Hypothalamus (tissue), 51 donors: ENCODE measurements at places on chromosomes 5 and 9.

DNA sequence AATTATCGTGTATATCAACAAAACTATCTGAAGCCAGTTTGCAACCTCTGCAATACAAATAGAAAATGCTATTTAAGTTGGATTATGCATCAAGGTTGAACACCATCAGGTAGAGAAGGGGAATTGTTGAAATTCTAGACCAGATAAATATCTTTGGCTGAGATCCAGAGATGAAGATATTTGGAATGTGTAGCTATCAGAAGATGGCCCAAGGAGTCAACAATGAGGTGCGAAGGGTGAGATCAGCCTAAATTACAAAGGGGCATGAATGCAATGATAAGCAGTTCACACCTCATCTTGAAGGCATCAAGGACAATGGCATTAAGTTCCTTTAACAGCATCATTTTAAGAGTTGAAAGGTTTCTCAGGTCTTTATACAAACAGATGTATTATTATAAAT lies 572.1 kb upstream of the DMAC1 start:
- DNase-seq = no peak

DNA sequence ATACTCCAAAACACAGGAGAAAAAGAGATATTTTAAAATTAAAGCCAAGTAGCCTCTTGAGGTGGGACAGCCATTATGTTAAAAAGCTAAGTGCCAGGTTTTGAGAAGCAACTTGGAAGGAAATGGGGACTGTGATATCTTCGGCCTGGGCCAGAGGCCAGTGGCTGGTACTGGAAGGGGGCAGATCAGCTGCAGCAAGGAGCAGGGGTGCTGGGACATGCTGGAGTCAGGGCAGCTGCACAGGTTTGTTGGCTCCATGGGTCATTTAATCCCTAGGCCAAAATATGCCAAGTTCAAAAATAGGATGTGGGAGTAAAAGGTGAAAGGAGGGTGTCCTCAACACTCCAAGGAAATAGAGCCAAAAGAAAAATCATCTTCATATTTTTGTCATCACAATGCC lies 30.0 kb downstream of the ADRB2 start:
- no peak for DNase-seq

DNA sequence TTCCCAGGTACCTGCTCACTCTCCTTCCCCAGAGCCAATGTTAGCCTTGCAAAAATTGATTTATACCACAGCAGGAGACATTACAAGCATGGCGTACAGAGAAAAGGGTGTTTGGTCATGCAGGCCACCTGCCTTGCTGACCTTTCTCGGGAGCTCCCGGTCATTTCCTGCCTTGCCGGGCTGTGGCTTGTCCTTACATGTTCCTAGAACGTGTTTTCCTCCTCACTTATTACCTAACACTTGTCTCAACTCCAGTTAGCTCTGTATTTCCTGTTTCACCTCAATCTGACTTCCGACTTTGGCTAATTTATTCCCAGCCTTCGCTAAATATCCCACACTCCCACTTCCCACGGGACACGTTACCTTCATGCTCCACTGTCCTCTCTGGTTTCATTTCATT lies 282.5 kb downstream of the ICE1 start:
- no peak for DNase-seq

DNA sequence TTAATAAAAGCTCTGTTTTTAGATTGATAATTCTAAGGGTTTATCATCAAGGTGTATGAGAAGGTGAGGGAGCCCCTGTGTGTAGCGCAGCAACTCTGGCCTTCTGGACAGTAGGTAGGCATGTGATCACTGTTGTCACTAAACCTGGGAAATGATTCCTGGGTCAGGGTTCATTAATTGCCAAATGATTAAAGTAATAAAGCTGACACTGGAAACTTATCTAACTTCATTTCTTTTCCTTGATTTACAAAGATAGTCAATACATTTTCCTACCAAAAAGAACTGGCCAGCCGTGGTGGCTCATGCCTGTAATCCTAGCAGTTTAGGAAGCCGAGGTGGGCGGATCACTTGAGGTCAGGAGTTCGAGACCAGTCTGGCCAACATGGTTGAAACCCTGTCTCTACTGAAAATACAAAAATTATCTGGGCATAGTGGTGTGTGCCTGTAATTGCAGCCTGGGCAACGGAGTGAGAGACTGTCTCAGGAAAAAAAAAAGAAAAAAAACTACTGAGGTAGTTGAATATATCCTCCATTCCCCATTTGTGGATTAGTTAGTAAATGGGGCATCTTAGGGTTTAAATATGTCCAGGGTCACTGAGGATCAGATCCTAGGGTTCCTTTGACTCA lies 2.4 kb downstream of the EHMT1 start:
- DNase-seq = no peak

DNA sequence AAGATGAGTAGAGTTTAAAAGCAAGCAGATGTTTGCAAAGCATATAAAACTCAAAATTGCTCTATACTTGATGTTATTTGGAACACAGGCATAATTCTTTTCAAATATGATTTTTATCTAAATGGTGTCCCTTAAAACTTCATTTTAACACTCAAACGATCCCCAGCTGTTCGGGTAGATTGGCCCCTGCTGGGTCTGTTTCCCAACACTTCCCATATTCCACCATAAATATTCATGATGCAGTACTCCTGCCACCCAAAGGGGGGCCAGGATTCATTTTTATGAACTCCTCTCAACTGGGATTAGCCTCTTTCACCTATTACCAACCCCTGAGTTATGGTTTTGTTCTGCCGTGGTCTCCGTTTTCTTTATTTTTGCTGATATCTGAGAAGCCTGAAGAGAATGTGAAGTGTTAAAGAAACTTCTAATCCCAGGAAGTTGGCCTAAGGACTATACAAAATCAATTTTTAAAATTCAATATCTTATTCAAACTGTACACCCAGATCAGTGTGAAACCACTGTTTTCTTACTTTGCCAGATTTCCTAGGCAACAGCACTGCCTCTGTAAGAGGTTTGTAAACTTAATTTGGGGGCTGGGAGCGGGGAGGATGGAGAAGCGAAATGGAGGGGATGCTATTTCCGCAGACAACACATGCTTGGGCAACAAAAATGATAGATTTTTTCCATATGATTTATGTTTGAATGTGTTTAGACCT lies 384.1 kb downstream of the DMRT2 start:
- no peak for DNase-seq

DNA sequence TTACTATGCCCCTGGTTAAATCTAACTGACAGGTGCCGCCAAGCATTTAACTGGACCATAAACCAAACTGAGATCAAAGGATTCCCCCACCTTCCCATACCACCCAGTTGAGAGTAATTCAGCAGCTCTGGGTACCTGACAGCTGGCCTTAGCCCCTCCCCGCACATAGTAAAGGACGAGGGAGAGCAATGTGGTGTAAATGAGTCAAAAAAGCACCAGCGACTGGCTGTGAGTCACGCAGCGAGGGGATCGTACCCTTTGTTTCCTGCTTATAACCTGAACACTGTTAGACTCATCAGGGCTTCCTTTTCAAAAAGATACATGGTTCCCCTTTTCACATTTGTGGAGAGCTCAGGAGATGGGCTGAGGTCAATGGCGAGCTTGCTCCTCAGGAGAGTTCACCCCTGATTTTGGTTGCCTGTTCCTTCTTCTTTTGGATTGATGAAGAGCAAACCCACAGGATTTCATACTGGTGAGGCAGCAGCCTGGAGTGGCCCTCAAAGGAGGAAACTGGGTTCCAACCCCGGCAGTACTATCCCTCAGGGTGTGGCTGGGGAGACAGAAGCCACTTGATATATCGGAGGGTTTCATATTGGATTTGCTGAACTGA lies 71.5 kb downstream of the ANKRD33B start:
- DNase-seq = no peak

GRCh38 chr5:142717582-142718215 lies 31.8 kb upstream of the FGF1 start:
- no peak for DNase-seq

GRCh38 chr5:116771466-116772151 lies 197.0 kb upstream of the SEMA6A start:
- no peak for DNase-seq
